Amniotic stem cell (primary cell): ENCODE measurements at places on chromosomes 3 and 15.

GRCh38 chr3:140768941-140769340, 91.1 kb downstream of the TRIM42 start:
- DNase-seq = no peak

- no peak for DNase-seq
Measured at GRCh38 chr15:63396152-63396928, 14.7 kb upstream of the CA12 start.

DNA sequence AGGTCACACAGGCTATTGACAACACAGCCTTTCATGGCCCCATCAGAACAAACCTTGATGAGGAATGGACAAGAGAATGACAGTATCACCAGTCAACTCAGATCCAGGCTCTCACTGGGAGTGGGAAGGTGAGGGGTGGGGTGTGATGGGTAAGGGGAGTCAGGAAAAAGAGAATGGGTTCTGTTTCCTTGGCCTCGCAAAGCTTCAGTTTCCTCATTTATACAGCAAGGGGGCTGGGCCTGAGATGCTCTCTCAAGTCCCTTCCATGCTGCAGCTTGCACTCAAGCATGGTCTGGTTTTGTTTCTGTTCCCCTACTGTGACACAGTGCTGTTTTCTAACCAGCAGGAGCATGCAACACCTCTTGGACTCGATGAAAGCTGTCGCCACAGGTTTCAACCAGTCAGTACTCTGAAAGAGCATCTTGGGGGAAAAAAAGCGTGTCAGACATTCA, 65.7 kb upstream of the IL12A start:
- DNase-seq = no peak

DNA sequence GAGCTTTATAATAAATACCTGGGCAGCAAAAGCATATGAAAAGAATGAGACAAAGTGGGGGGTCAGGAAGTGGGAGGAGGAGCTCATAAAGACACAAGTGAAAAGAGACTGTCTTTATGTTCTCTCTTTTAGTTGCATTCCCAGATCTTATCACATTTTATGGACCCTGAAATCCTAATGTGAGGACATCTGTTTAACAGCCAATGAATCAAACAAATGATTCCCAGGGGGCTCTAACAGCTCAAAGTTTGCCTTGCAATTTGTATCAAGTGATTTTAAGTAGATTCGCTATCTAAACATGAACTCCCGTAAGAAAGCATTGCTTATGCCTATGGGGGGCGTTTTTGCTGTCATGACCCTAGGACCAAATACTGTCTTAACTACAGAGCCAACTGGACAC, 332.3 kb upstream of the CNTN4 start:
- DNase-seq = no peak

DNA sequence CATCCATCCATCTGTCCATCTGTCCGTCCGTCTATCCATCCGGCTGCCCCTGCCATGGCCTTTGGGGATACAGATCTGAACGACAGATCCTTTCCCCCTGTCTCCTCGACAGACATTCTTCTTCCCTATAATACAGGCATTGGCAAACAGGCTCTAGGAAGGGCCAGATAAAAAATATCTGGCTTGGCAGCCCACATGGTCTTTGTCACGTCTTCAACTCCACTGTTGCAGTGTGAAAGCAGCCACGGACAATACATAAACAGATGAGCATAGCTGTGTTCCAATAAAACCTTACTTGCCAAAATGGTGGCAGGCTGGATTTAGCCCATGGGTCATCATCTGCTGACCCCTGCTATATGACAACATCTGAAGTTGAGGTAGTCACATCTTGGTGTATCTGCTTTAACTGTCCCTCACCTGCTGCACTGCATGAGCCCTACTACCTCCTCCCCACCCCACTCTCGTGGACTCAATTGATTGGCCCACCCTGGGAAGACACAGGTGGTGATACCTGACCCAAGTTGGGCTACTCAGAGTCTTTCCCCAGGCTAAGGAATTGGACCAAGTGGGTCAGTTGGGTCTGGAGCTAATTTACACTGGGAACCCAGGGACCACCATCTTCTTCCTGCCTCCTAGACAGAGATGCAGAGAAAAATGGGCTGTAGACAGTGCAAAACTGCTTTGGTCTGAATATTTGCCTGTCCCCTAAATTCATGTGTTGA, 128.4 kb upstream of the SMAD3 start:
- DNase-seq = no peak

- no peak for DNase-seq
Measured at GRCh38 chr3:124258057-124258500, 266.2 kb upstream of the ROPN1 start.

- no peak for DNase-seq
Measured at GRCh38 chr3:40725031-40725430, 200.3 kb downstream of the ZNF621 start.

GRCh38 chr3:176867681-176868663, 329.3 kb downstream of the TBL1XR1 start:
- DNase-seq = no peak

DNA sequence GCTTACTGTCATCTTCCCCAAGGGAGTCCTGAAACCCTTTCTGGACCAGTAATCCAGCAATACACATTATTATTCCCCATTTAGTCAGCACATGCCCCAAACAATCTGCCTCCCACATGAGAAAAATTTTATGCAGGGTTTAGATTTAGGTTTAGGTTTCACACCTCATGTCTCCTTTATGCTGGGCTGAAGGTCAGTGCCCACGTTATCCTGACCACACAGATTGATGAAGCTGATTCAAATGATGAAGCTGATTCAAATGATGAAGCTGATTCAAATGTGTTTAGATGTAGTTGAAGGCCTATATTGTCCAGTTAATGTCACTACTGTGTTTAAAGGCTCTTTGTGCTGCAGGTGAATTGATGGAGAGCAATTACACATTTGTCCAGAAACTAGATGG, 18.1 kb upstream of the ZBED2 start:
- no peak for DNase-seq

DNA sequence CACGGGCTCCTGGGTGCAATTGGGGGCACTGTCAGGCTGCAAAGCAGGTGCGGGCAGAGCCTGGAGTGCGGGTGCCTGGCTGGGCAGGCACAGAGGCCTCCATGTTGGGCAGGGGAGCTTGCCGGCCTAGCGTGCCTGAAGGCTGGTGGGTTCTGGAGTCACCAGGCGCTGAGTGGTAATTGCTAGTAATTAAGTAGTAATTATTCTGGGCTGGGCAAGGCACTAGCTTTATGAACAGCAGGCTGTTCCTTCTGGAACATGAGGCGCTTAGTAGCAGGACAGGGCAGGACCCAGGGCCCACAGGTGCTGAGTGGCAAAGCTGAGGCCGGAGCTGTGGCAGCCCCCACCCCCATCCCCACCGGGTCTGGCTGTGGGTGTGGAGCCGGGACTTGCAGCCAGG, 25.3 kb downstream of the PLXNA1 start:
- DNase-seq = no peak
